ENCODE measurements at places on chromosomes 12 and 14.

DNA sequence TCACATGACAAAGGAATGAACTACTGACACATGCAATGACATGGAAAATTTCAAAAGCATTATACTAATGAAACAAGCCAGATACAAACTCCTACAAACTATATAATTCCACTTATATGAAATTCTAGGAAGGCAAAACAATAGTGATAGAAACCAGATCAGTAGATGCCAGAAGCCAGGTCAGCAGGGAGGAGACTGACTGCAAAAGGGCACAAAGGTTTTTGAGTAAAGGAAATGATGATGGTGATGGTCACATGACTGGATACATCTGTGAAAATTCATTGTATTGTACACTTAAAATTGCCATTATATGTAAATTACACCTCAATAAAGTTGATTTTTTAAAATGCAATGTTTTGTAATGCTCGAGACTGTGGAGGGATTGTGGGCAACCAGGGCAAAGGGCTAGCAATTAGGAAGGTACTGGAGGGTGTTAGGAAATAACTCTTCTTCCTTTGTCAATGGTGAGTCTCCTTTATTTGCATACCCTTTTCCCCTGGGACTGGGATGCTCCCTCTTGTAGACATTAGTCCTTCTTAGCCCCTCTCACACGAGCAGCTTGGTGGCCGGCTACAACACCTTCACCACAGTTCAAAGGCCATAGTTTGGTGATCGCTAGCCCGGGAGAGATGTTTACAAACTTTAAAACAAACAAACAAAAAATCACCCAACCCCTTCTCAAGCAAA, 6.7 kb upstream of the PRPF40B start:
- no peak for DNase-seq

DNA sequence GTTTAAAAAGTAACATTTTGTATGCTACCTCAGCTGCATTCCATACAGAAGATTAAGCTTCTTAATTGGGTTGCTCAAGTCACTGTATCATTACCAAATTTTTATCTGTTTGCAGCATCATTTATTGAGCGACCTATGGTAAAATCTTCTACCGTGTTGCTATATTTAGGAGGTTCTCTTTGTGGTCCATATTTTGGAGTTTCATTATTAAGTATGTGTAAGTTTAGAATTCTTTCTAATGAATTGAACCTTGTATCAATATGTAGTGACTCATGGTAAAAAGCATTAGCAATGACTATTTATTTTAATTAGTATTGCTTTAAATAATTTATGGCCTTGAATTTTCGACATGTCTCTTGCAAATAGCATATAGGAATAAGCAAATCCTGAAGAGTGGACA, 42.2 kb downstream of the CSRP2 start:
- no peak for DNase-seq

GRCh38 chr14:52939427-52939826, 11.4 kb downstream of the FERMT2 start:
- no peak for DNase-seq

- DNase-seq = no peak
Measured at GRCh38 chr12:78802593-78802992, 62.0 kb upstream of the SYT1 start.

DNA sequence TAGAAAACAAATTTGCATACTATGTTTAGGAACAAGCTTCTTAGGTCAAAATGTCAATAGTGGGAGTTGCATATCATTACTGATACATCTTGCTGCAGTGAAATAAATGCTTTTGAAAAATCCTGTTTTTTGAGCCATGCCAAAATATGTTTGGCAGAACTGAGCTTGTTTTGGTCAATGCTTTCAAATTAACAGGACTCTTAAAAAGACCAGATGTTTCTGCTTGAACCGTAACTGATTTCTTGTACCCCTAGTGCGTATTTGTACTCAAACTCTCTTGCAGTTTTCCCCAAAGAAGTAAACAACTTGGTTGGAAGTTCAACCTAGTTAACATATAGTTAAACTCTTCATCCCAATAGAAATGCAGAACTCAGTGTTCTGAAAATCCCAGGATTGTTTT, 3.4 kb downstream of the TRHDE start:
- no peak for DNase-seq

- no peak for DNase-seq
Measured at GRCh38 chr12:107042801-107043200, 50.5 kb downstream of the CRY1 start.

- no peak for DNase-seq
Measured at GRCh38 chr14:78073028-78073427, 97.1 kb upstream of the NRXN3 start.

- DNase-seq = no peak
Measured at GRCh38 chr12:14874882-14875281, 10.8 kb downstream of the MGP start.

GRCh38 chr12:54631988-54632728, 2.5 kb downstream of the LACRT start:
- DNase-seq = no peak

- no peak for DNase-seq
Measured at GRCh38 chr12:25382311-25383106, 131.8 kb upstream of the KRAS start.

DNA sequence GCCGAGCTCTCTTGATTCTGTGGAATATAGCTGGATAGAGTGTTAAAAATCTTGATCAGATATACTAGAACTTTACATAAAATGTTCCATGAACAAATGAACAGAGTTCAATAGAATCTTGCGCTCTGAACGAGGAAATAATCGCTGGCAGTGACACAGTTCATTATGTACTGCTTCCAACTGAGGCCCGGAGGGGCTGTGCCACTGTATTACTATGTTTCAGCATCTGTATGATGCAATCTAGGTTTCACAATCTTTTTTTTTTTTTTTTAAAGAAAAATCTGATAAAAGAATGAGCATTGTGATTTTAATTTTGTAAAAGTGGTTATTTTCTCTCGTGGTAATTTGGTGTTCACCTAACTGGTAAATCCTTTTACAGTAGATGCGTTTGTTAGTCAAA, 77.2 kb downstream of the FERMT2 start:
- no peak for DNase-seq

DNA sequence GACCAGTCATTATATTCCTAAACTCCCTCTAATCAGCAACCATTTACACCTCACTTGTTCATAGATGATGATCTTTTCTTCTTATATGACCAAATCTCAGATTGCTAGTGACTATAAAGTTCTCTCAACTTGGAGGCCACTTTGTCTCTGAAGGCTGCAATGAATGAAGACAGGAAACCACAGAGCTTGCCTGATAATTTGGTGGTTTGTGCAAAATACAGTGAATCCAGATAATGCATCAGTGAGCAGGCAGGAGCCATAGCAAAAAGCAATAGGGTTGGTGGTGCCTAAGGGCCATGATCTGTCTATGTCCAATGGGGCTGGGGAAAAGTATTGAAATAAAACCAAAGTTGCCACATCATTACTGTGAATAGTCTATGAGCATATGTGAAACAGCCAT, 123.8 kb upstream of the LRFN5 start:
- DNase-seq = no peak

- DNase-seq = no peak
Measured at GRCh38 chr12:7303230-7303629, 642 bp upstream of the ACSM4 start.

- no peak for DNase-seq
Measured at GRCh38 chr14:88834883-88835431, 10.5 kb downstream of the TTC8 start.

DNA sequence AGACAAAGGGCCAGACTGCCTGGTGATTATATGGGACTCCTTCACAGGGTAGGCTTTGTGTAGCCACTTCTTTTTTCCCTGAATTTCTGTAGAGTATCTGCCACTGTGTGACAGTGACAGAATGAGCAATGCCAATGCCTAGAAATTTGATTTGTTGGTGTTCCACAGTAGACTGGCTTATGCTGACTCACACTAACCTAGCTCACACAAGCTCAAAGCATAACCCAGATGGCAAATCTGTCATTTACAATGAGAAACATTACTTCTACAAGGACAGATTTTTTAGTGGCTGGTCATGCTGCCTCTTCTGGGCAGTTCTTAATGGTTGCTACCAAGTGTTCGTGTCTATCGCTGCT, 15.9 kb downstream of the CFAP251 start:
- DNase-seq = no peak

GRCh38 chr14:52348776-52349175, 34.7 kb downstream of the PTGER2 start:
- no peak for DNase-seq

GRCh38 chr12:116368196-116369194, 91.0 kb upstream of the MED13L start:
- no peak for DNase-seq

- no peak for DNase-seq
Measured at GRCh38 chr12:46377678-46378077, 5.1 kb upstream of the SLC38A2 start.

- DNase-seq = no peak
Measured at GRCh38 chr14:59262717-59263454, 74.4 kb downstream of the DAAM1 start.

DNA sequence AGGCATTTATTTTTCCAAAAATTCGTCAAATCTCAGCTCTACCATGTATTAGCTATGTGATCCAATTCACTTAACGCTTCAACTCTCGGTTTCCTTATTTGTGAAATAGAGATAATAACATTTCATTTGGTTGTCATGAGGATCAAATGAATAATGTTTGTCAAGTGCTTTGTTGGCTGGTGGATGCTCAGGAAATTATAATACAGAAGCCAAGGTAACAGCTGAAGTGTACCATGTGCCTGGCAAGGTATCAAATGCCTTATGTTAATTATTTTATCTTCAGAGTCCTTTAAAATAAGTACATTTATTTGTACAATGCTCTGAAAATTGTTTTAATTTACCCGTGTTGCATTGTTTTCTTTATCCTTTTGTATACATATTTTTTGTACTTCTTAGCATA, 6.1 kb upstream of the PRKCH start:
- DNase-seq = no peak

Data from stimulated activated CD8-positive, alpha-beta memory T cell treated with anti-CD3 and anti-CD28 coated beads, Interleukin-4, amount 100 ng/mL, for 24 hours (primary cell).